DMS53 (cell line): ENCODE measurements at places on chromosomes 4 and X.

GRCh38 chrX:136625246-136625645 lies 22.7 kb upstream of the CD40LG start:
- no peak for DNase-seq

GRCh38 chr4:82989575-82990429 lies 20.8 kb downstream of the LIN54 start:
- DNase-seq = peak; percentile 2

DNA sequence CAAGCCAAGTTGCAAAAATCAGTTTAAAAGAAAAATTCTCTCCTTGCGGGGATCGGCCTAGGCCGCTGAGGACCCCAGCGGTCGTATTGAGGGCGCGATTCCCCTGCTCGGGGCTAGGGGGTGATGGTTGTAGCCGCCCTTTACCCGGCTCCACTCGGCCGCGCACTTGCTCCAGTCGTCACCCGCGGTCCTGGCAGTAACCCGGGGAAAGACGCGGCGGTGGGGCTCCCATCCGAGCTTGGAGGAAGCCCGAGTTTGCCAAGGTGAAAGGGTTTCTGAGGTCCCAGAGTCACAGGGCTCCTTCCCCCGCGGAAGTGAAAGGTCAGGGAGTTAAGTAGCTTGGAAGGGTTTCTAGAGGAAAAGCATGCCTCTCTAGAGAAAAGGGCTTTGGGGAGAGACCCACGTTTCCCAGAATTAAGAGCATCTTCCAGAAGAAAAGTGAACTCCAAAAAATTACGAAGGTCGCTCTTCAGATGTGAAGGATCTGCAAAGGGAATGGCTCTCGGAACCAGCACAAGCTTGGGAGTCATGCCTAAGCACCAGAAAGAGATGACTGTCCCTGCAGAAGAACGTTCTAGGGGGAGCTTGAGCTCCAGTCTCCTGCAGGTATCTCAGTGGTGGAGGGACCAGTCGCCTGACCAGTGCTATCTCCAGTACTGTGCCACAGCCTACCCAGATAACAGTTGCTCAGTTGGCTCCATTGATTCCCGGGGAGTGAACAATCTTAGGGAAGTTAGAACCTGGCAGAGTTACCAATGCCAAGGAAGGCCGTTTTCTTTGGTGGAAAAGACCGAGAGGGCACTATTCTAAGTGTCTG lies 875 bp downstream of the LAP3 start:
- DNase-seq = peak; percentile 73

DNA sequence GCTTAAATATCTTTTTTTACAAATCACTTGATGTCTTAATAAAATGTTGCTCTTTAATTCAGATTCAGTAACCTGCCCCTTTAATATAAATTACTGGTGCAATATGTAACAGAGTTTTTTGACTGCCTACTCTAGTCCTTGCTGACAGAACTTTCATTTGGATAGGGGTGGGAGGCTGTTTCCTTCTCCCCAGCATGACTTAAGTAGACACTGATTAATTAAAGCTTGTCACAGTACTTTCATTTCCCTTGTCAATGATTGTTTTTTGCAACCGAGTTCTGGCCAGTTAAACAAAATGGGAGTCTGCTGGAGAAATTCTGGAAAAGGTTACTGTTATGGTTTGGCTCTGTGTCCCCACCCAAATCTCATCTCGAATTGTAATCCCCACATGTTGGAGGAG lies 37.3 kb upstream of the BBS12 start:
- DNase-seq = no peak

GRCh38 chr4:114472269-114473032 lies 126.2 kb upstream of the UGT8 start:
- no peak for DNase-seq

DNA sequence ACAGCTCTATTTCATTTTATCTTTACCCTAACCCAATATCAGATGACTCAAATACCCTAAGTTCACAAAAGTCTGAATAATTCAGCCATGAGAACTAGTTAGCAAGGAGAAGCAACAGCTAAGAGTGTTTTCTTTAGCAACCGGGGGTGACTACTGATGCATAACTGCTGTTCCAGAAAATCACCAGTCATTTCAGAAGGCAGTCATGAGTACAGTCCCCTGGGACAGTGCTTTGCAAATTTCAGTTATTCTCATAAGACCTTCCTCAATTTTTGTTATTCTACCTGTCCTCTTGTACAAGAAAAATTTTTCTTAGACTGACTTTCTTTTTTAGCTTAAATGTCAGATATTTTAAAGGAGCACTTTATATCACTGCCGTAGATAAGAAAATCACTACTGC lies 16.4 kb downstream of the BANK1 start:
- DNase-seq = no peak

DNA sequence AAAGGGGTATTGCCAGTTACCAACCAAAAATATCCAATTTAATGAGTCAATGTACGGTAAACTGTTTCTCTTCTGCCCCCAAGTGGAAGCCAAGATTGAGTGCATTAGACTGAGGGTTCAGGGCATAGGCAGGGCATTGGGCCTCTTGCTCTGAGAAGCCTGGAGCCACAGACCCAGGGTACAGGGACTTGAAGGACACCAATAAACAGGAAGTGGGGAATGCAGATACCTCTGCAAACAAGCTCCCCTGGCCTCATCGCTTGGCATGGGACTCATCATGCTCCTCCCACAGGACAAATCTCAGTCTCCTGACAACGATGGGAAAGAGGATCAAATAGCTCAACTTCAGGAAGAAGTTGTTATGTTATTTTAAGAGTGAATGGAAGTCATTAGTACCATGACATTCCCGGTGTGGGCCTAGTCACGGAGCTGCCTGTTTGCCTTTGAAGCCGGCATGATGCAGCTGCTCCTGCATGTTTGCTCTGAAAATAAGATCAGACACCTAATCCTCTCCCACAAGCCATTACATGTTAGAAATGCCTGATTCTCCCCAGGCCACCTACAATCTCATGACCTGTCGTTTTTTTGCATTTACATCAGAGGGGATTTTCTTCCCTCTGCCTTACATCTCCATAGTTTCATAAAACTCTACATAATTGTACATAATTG lies 224.2 kb downstream of the RCHY1 start:
- DNase-seq = peak; percentile 95

DNA sequence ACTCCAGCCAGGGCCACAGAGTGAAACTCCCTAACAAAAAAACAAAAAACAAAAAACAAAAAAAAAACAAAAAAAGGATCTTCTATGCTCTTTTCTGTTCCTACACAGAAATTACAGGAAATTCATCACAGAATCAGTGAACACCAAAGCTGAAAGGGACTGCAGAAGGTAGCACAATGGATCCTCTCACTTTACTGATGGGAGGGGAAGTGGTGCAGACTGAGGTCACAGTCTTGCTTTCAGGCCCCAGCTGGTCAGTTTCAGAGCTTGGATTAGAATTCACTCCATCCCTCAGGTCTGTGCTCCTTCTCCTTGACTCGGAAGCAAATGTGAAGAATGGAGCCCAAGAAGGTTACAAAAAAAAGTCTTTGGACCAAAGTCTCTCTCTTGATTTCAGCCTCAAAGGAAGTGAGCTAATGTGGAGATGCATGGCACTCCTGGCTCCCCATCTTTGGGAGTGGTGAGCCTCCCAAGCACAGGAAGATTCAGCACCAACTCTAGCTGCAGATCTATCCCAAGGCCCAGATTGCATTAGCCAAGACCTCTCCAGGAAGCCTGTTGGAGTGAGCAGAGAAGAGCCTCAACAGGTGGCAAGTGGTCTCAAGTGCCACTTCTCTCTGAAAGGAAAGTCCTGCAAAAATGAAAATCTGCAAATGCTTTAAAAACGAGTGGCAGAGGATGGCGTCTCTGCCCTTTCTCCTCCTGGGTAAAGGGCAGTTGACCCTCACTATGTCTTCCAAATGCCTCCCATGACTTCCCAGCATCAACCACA lies 176.0 kb downstream of the MAML3 start:
- DNase-seq = peak; percentile 45

- DNase-seq = peak; percentile 1
These were observed 41.3 kb upstream of the ASMTL start for GRCh38 chrX:1493877-1494510.

- DNase-seq = no peak
These were observed 36.4 kb upstream of the OGT start for GRCh38 chrX:71496476-71496875.

GRCh38 chrX:31057691-31058090 lies 14.2 kb downstream of the FTHL17 start:
- peak; percentile 21 for DNase-seq

DNA sequence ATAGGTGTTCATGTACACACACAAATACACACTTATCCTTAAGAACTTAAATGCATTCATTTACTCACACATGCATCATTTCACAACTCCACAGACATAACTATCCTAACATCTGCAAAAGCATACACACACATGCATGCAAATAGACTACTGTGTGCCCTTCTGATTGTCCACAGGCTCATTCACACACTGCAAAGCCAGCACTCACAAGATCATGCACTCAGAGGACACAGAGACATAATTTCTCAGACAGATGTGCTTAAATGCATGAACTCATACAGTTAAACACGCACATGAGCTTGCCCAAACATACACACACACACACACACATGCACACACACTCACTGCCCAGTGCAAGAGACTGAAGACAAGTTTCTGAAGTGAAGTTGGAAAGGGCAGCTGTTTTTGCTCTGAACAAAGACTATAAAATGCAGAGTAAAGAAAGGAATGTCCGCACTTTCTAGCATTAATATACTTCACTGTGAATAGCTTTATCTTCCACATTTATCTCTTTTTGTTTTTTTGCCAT lies 1018.0 kb upstream of the HS3ST1 start:
- DNase-seq = no peak

- DNase-seq = no peak
These were observed 398.2 kb downstream of the PABPC4L start for GRCh38 chr4:133803341-133803740.

GRCh38 chrX:49053223-49054072 lies 5.4 kb upstream of the CCDC120 start:
- DNase-seq = peak; percentile 79

DNA sequence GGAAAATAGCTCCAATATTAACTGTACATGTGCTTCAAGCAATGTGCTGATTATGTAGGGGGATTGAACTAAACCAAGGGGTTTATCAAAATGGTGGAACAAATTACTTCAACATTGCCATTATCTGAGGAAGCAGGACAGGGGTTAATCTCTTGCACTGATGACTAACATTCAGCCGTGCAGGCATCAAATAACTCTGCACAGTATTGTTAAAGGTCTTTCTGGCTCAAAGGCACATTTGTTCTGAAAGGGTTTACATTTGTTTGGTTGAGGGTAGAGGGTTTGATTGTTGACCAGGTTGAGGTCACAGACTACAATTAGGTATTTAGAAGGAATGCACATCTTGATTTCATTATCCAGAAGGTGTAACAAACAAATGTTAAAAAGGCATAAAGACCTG lies 32.2 kb upstream of the CCSER1 start:
- DNase-seq = no peak

GRCh38 chr4:157447195-157447594 lies 226.7 kb downstream of the GRIA2 start:
- no peak for DNase-seq

DNA sequence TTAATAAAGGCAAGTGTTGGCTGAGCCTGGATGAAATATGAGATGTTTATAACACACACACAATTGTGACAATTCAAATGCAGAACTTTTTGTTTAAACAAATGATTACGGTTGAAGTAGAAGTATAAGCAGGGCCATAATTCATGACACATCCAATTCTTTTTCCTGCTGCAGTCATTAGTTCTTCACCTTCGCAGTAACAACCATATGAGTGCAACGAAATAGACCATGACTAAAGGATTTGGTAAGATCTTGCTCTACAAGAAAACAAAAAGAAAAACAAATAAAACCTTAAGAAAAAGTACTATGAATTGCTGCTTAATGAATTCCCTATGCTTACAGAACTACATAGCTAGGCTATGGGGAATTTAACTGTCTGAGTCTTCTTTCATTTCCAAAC lies 13.9 kb upstream of the BMPR1B start:
- DNase-seq = no peak

DNA sequence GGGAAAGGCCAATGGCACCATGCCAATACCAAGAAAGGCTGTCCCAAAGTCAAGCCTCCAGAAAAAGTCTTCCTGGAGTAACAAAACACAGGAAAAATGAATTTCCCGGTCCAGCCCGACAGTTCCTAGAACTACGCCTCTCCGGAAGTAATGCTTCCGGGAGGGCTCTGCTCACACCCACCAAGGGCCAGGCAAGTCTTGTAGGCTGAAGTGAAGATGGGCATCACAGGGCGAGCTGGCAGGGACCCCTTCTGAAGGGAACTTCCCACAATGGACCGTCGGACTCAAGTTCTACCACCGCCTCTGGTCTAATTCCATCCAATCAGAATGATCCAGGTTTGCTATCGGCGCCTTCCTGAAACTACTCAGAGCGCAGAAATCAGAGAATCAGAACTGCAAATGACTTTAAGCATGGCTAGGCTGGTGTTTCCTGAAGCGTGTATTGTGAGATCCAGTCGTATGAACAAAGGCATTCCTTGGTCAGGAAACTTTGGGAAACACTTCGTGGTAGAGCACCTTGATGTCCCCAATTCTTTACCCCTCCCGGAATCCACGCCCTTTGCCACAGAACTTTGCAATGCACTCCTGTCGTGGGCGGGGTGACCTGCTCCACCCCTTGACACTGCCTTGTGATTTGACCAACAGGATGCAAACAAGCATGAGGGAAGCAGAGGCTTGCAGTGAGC lies 127.8 kb downstream of the BCOR start:
- DNase-seq = no peak

GRCh38 chr4:155908187-155909139 lies 5.0 kb downstream of the TDO2 start:
- no peak for DNase-seq

- no peak for DNase-seq
These were observed 108.5 kb downstream of the PHKA2 start for GRCh38 chrX:18875256-18875878.

DNA sequence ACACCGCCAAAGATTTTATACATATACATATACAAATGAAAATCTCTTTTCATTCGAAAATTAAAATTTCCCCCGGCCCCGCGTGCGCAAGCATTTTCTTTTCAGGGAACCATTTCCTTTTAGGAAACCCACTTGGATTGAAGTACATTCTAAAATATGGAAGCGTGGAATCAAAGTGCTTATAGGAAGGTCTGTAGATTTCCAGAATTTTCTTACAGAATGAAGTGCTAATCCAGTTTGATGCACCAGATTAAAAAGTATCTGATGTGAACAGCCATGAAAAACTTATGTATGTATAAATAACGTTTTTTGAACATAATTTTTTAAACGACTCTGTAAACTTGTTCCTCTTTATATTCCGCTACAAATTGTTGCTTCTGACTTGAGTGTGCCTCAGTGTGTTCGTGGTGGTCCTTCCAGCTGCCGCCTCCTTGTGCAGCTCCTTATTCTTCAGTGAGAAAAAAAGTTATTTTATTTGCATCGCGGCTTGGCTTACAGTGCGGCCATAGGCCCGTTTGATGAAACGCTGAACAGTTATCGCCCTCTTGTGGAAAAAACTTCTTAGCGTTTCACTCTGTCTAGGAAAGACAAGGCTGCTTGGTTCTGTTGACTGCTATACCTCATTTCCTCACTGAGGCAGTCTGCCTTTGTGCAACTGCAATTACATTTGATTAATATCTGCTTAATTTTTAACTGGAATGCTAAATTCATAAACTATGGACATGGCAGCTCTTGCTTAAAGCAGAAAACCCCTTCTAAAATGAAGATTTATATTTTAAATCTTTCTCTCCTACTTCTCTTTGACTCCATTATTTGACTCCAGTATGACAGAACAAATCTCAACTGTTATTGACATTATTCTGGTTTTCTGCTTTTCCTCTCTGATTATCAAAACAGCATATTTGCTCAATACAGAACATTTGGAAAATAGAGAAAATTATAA lies 4.7 kb upstream of the NKX6-1 start:
- peak; percentile 81 for DNase-seq
